ENCODE measurements at places on chromosomes 2 and 18. TPM values are rescaled to one million over a fixed set of nuclear protein-coding genes. Genes with fewer than 3 reads are reported as not detected.

DNA sequence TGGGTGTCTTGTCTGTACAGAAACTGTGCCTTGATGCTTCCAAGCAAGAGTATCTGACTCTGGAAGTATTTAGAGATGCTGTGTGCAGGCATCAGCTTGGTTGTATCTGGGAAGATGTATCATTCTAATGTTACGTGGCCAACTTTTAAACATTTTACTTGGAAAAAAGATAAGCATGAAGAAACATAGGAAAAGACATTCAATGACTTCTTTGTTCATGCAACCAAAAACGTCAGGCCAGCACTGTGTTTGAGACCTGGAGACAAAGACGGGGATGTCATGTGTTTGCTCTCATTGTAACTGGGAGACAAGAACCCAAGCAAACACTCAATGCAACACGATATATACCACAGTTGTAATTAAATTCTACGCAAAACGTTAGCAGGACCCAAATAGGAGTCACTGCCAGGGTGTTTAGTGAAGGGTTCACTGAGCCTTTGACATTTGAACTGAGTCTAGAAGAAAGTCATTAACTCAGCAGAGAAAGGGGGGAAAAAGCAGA, 8.9 kb upstream of the SESTD1 start:
- no peak for DNase-seq

- DNase-seq: no peak
Measured at GRCh38 chr2:44358503-44358902, 2.8 kb downstream of the PREPL start.

The SCYGR4 gene
- total RNA-seq: not detected

The ABCG8 gene
- total RNA-seq: not detected

DNA sequence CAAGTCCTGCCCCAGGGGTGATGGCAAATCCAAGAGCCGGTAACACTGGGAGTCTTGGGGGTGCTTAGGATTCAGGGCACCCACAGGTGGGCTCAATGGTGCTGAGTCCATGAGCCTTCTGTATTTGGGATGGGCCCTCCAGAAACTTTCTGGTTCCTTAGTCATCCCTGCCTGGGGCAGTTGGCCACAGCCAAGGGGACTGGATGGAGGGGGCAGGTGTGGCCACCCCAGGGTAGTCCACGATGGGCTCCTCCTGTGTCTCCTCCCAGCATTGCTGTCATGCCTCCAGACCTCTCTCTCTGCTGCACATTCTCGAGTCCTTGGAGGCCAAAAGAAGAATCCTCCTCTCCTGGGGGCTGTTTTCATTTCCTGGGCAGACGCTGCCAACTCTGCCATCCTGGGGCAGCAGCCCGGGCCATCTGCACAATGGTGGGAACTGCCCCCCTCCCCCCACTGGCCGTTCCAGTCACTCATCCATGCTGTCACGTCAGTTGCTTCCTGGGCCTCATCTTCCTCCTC, 158.0 kb upstream of the TWIST2 start:
- DNase-seq: no peak

DNA sequence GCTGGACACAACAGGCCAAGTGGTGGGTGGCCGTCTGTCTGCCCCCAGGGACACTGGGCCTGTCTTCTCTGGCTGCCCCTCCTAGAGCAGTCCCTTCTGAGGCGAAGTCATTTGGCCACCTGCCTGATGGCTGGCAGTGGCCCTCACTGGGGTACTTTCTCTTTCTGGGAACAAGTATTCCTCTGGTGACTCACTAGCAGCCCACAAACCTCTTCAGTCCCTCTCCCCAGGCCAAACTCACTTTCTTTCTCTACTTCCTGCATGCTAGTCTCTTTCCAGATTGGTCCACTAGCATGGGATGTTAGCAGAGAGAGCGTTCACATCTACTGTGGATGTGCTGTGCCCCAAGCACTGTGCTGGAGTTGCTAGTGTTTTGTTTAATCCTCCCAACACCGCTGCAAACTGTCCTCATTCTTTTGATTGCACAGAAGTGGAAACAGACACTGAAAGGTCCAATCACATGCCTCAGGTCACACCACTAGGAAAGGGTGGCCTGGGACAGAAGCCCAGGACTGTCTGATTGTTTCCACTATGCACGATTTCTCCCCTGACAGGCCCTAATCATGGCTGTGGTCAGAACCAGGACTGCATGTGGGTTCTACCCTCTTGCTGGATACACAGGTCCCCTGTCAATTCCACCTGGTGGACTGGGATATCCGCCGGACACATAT, 5.2 kb downstream of the DYSF start:
- peak; percentile 56 for DNase-seq

- peak; percentile 66 for DNase-seq
Measured at GRCh38 chr2:46813020-46813415, 102.6 kb downstream of the MCFD2 start.

The ECEL1 gene
- not detected for total RNA-seq

GRCh38 chr2:134327367-134327766, 73.5 kb downstream of the MGAT5 start:
- DNase-seq: no peak

The CYRIA gene
- total RNA-seq: 1.7 TPM

DNA sequence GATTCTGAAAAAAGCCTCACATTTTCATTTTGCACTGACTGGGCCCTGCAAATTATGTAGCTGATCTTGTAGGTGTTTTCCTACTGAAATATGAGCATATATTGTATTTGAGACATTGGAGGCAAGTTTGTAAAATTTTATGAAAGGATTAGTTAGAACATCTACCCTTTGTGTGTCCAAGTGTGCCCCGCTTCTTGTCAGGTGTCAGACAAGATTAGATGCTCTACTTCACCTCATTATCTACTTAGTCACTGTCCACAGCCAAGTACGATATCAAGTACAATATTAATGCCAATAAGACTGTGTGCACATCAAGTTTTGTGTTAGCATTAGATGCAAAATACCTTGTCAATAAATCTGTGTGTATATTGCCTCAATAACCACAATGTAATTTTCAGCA, 67.8 kb upstream of the RPRM start:
- DNase-seq: no peak

GRCh38 chr2:3970791-3971651, 267.6 kb downstream of the DCDC2C start:
- DNase-seq: no peak

DNA sequence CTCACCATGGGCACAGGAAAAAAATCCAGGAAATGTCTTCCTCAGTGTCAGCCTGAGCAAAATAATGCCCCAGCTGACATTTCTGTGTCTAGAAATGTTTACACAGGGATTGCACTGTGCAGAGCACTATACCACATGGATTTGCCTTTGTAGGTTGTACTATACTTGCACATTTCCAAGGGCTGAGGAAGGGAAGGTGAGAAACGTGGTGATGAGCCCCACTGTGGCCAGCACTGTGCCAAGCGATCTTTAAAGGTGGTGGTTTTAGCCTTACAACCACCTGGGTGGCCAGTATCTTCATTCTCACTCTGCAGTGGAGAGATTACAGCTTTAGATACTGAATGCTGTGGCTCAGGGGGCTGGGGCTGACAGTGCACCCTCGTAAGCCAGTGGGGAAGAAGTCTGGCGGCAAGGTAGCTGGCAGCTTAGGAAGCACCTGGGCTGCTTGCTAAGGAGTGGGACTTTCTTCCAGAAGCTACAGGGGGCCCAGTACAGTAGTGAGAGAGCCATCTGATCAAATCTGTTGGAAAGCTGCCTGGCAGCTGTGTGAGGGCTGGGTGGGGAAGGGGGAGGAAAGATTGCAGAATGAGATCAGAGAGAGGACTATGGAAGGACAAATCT, 81.4 kb upstream of the MSH2 start:
- DNase-seq: no peak

- DNase-seq: no peak
Measured at GRCh38 chr2:854460-854859, 96.2 kb upstream of the SNTG2 start.

DNA sequence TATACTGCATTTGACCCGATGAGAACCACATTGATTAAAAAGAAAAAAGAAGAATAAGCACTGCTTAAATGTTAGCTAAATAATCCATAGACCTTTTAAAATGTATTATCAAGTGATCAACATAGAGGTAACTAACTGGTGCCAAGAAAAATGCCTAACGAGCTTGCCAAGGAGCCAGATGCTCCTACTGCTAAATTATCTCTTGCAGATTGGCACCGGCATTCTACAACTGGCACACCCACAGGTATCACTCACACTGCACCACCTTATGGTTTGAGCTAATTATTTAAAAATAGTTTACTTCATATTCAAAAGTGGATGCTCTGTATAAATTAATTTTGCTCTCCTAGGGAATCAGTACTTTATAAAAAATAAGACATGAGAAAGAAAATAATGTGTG, 341.6 kb upstream of the CDH7 start:
- DNase-seq: no peak

The LRATD1 gene
- total RNA-seq: 10.5 TPM

GRCh38 chr2:69251943-69252342, 135.1 kb downstream of the GFPT1 start:
- no peak for DNase-seq

DNA sequence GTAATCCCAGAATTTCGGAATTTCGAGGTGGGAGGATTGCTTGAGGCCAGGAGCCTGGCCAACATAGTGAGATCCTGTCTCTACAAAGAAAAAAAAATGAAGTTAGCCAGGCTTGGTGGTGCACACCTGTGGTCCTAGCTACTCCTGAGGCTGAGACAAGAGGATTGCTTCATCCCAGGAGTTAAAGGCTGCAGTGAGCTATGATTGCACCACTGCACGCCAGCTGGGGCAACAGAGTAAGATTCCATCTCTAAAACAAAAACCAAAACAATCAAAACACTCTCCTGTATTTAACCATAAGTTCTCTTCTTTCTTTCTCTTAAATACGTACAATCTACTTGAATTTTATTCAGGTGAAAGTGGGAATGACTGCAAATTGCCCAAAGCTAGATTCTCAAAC, 33.8 kb upstream of the NEDD4L start:
- DNase-seq: no peak

GRCh38 chr2:40758401-40759155, 306.7 kb upstream of the SLC8A1 start:
- no peak for DNase-seq

The ZNF142 gene
- total RNA-seq: 17.9 TPM

The SLC40A1 gene
- 57.7 TPM for total RNA-seq

GRCh38 chr2:27003857-27004256, 28.9 kb upstream of the TMEM214 start:
- DNase-seq: no peak

DNA sequence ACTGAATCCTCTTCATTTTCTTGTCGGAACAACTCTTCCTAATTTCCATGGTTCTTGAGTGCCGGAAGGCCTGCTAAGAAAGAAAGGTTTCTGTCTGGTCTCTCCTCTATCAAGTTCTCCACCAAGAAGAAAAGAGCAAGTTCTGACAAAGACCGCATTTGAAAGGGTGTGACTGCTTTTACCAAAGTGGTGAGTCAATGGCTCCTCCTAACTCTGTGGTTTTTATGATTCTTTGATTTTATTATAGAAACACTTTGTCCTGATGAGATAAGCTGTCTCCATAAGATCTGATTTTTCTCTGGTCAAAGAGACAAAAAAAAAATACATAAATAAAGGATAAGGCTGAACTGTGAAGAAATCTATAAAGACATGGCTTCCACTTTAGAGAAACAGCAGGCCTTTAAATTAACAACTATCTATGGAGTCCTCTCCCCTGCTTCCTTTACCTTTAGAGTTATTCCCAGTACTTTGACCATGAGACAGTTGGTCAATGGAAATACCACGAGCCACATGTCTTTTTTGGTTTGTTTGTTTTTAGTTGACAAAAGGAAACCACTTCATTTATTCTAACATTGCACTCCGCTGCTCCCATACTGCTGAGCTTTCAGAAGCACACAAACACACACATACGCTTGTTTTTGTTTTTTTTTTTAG, 67.7 kb downstream of the REL start:
- DNase-seq: no peak

DNA sequence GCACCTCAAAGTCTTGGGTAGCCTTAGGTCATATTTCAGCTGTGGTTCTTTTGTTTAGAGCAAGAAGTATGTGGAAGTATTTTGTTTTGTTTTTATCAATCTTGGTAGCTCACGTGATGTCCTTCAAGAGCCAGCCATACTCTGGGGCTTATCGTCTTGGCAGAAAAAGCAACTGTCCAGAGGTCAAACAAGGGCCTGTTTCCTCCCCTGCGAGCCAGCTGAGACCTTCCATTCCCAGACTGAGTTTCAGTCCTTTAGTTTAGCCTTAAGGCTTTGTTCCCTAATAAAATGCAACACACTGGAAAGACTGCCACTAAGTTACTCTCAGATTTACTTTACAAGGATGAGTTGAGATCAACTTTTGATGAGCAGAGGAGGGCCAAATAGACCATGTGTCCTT, 63.5 kb downstream of the TXNL1 start:
- no peak for DNase-seq

The SLC14A1 gene
- 11.4 TPM for total RNA-seq

GRCh38 chr2:25169073-25169470, 692 bp upstream of the POMC start:
- DNase-seq: no peak

- DNase-seq: no peak
Measured at GRCh38 chr2:182649316-182649715, 66.7 kb upstream of the DNAJC10 start.

The ZAP70 gene
- 1.4 TPM for total RNA-seq

The GCG gene
- total RNA-seq: not detected
